ENCODE measurements at places on chromosomes 13 and 19.

- no peak for DNase-seq
These were observed 18.8 kb upstream of the EDDM13 start for GRCh38 chr19:56253737-56254136.

DNA sequence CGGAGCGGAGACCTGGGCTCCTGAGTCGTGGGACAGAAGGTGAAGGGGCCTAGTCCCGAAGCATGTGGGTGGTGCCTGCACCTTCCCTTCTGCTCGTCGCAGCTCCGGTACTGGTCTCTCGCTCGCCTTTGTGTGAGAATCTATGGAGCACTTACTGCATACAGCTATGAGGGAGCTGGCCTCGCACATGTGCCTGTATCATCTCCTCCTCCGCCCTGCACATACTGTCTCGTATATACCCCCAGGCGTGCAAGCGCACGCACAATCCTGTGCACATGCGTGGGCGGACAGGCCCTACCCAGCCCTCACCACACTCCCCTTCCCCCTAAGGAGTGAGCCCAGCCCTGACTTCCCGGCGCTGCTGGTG lies 8.7 kb downstream of the PIK3R2 start:
- DNase-seq, result no peak

DNA sequence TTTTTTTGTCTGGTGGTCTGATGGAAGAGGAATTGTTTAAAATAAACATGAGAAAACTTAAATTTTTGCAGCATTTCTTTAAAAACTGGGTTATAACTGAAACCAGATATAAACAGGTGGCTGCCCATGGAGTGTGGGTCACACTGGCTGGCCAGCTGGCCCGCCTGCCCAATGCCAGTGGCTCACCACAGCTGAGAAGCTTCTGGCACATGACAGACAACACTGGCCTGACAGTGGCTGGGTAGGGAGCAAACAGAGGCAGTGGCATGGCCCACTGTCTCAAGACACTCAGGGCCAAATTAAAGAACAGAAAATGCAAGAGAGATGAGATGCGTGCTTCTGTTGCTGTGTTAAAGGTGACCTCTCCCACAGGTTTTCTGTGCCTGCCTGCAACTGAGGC lies 3.1 kb upstream of the SLC35E1 start:
- DNase-seq, result no peak

GRCh38 chr19:40303765-40304164 lies 18.6 kb upstream of the AKT2 start:
- no peak for DNase-seq

DNA sequence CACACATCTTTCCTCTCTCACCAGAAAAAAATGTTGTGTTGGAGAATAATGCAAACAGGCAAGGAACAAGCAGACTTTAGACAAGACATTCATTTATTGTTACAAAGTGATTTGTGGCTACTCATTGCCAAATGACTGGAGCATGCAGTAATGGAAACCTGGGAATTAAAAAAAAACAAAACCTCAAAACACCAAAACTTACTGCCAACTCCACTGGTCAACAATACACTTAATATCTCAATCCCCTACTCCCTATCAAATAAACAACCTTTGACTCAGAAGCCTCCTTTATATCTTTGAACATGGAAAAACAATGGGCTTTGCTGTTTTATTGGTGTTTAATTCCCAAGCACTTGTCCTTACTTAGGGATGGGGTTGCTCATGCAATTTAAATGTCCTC lies 112.8 kb downstream of the POSTN start:
- no peak for DNase-seq

DNA sequence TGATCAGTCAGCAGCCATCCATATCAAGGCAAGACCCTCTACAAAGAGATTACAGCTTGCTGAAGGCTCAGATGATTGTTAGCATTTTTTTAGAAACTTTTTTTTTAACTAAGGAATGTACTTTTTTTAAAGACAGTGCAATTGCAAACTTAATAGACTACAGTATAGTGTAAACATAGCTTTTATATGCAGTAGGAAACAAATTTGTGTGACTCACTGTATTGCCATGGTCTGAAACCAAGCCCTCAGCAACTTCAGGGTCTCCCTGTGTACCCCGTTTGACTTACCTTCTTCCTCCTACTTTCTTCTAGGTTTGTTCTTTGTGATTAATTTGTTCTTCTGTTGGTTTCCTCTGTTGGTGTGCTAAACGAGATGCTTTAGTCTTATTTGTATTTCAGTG lies 93.0 kb upstream of the TEX29 start:
- DNase-seq, result no peak

DNA sequence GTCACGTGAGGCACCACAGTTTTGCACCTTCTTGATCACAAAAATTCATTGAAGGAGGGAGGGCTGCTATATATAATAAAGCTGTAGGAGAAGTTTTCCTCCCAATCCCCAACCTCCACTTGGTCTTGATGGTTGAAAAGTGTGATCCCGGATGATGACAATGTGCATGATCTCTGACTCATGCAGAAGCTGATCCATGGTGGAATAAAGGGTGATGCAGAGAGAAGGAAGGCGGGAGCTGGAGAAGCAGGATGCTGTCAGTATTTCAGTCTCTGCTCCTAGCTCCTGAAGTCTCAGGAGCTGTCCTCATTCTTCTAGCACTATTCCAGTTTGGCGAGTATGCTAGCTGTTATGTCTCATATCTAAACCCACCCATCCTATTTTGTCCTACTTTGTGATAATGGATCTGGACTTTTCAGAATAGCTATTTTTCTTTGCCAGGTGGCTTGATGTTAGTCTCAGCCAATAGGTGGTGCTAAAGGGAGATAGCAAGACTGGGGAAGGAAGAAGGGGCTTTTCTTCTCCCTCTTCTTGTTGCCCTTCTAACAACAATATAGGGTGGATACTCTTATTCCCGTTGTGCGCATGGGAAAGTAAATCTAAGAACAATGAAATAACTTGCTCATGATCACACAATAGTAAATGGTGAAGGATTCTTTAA lies 65.6 kb upstream of the HTR2A start:
- DNase-seq, result no peak

GRCh38 chr13:77544758-77545338 lies 9.3 kb downstream of the SCEL start:
- no peak for DNase-seq

- DNase-seq, result no peak
These were observed 300.0 kb downstream of the FGF9 start for GRCh38 chr13:21970918-21971317.

GRCh38 chr19:14674764-14675163 lies at the start of gene ADGRE3:
ADGRE3 (minus strand) TSS chr19:14674844; CDS start chr19:14674770, 74 bp downstream.
- no peak for DNase-seq

DNA sequence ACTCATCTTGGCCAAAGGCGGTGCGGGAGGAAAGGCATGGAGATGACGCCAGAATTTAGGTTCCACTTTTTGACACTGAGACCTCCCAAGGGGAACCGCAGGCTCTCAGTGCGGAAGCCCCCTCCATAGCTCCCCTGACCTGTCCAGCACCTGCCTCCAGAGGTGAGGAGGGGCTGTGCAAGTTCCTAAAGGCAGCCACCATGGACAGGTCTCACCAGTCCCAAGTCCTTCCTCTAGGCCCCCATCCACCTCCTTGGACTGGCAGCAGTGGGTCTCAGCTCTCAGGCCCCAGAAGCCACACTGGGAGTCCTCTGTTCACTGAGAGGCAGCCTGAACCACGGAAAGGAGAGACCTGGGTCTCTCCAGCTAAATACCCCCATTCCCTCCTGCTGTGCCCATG lies 31.6 kb upstream of the TSHZ3 start:
- no peak for DNase-seq

- DNase-seq, result no peak
These were observed 5.1 kb downstream of the REEP6 start for GRCh38 chr19:1495799-1496713.

GRCh38 chr13:44271915-44272341 lies 101.7 kb upstream of the SERP2 start:
- peak; percentile 38 for DNase-seq

DNA sequence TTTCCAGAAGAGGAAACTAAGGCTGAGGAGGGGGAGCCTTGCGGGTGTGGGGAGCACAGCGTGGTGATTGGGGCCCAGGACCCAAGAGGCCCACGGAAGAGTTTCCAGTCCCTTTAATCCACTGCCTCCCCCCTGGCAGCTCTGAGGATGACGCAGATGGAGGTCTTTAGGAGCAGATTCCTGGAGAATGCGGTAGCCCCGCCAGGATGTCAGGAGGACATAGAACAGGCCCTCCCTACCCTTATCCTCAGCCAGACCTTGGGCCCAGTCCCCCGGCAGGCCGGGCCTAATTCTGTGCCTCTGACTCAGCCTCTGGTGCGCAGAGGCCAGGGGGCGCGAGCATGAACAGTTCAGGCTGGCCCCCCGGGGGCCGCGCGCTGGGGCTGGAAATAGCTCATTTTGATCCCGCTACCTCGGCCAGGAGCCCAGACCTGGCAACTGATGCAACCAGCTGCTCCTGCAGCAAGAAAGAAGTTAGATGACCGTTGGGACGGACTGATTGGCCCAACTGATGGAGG lies 461 bp upstream of the HSPB6 start:
- no peak for DNase-seq

Data from hypothalamus (tissue), 51 donors.